ENCODE measurements at places on chromosomes 4 and X.

GRCh38 chrX:99719140-99719539 lies 690.9 kb downstream of the PCDH19 start:
- no peak for DNase-seq

GRCh38 chr4:111501946-111502345 lies 643.3 kb upstream of the FAM241A start:
- DNase-seq, result no peak

- no peak for DNase-seq
These were observed 54.1 kb downstream of the SYTL5 start for GRCh38 chrX:38060331-38060878.

- DNase-seq, result no peak
These were observed 9.7 kb downstream of the POU4F2 start for GRCh38 chr4:146648461-146648783.

DNA sequence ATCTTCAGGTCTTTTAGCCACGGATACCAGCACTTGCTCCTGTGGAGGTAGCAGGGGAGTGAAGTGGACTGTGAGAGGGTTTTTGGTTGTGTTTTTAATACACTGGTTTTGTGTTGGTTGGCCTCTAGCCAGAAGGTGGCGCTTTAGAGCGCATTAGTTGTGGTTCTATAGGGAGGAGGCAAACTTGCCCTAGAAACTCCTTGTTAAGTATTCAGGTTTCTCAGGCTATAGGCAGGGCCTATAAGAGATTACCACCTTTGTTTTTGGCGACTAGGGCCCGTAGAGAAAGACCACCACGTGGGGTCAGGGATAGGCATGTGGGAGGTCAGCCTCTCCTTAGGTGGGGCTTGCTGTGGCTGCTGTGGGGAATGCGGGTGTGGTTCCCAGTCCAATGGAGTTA lies 221.6 kb upstream of the SPANXN4 start:
- no peak for DNase-seq

DNA sequence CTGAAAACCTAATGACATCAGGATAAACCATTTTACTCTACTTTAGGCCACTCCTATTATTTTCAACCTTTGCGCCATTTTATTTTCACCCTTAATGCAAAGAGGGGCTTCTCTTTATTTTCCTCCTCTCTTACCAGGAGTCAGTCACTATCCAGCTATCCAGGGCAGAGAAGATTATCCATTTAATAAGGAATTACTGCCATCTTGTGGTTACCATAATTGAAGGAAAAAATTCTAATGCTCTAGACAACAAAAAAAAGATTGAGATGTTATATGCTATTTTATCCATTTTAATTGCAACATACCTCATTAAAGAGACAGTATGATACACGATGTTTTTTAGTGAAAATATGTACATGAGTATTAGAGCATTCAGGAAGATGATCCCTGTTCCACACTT lies 514.5 kb upstream of the FAM241A start:
- DNase-seq, result no peak

GRCh38 chrX:17435476-17435875 lies 60.5 kb downstream of the NHS start:
- no peak for DNase-seq

GRCh38 chrX:64093761-64094160 lies 111.7 kb downstream of the AMER1 start:
- no peak for DNase-seq

DNA sequence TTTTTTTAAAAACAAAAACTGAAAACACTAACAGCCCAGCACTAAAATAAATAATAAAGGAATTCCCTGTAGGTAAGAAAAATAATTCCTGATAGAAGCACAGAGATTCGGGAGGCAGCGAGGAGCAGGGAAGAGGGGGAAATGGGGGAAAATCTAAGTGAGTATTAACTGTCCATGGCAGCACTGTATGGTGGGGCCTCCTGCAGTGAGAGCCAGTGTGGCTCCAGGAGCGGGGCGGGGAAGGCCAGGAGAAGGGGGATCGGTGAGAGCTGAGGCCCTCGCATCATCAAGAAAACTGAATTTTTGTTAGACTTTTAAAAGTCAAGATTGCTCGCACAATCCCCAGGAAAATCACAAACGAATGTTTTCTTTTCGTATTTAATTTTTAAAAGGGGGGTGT lies 14.1 kb downstream of the RNF212 start:
- no peak for DNase-seq

DNA sequence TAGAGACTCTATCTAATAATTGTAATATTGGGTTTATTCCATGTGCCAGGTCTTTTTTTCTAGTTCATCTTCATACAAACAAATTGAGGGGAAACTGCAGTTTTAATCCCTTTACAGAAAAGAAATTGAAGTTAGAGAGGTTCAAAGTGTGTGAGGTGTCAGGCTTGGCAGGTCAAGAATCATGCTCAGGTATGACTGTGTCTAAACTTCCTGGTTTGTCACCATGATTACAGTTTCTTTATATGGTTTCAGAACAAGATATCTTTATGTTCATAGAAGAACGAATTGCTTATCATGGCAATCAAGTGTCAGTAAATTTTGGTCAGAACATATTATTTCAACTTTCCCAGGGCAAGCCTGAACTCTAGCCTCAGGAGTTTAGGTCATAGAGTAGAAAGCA lies 460.4 kb downstream of the RAPGEF2 start:
- DNase-seq, result no peak

- no peak for DNase-seq
These were observed 312.2 kb downstream of the GALNTL6 start for GRCh38 chr4:172125443-172125842.

- no peak for DNase-seq
These were observed 6.8 kb upstream of the IQSEC2 start for GRCh38 chrX:53288189-53288588.

- no peak for DNase-seq
These were observed at the start of gene SPIN3 for GRCh38 chrX:56995271-56995994. Gene SPIN3, minus strand, starts transcription at chrX:56995541. Its CDS starts 594 bp downstream, at chrX:56994947.

GRCh38 chr4:115117651-115118050 lies 4.2 kb upstream of the NDST4 start:
- DNase-seq, result no peak

Data from vagina (tissue), 2 donors.